ENCODE measurements at places on chromosomes 2 and 18.

GRCh38 chr2:170733798-170734600 is 18.9 kb downstream of the SP5 start:
- DNase-seq, result no peak

GRCh38 chr2:10185046-10185445 is 62.5 kb downstream of the RRM2 start:
- DNase-seq, result peak; percentile 32

DNA sequence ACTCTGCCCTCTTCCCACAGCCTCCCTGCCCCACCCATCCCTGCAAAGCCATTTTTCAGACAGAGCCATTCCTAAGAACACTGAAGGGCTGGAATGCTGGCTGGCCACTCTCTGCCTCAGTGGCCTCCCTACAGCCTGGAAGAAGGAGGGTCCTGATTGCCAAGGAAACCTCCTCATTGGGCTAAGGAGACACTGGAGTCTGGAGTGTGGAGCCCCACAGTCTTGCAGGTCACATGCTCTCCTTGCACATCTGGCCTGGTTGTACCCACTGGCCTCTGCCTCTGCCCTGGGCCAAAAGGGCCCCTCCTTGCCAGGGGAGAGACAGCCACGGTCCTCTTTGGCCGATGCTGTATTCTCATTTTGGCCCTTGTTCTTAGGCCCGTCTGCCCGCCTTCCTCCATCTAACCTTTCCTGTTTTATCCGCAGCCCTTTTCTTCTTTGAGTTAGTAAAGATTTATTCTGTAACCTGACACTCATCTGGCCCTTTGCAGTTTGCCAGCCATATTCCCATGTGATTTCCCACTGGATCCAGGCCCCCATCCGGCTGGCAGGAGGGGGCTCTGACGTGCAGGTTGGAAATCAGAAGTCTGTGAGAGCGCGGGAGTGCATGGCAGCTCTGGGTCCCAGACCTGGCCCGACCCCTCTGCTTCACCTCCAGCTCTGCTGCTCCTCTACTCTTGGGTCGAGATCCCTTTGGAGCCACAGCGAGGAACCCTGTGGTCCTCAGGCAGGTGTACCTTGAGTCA is 11.0 kb upstream of the CATIP start:
- no peak for DNase-seq

DNA sequence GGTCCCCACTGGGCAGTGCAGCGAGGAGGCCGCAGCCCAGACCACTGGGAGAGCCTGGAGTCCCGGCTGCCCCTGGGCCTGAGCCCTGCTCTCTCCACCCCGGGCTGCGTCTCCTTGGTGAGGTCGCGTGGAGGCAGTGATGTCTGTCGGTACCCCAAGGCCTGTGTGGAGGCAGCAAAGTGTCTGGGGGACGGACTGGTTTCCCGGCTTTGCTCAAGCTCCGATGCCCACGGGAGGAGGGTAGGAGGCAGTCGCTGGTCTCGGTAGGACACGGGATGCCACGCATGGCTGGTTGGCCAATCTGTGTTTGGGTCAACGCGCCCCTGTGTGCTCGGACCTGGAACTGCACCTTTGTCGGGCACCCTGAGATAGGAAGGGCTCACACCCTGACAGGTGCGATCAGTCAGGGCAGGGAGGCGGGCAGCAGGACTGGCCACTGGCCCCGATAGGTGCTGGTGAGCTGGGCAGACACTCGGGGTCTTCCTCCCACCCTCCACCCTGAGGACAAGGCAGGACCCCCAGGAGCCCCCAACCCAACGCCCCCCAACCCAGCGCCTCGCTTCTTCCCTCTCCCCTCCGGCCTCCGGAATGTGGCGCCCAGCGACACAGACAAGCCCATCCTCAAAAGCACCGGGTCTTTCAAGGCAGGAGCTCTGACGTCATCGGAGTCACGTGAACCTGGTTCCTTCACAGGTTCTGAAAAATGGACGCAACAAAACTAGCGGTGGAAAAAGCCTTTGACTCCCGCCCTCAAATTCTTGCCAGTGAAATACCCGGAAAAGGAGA is 288.6 kb downstream of the NDUFA10 start:
- no peak for DNase-seq

DNA sequence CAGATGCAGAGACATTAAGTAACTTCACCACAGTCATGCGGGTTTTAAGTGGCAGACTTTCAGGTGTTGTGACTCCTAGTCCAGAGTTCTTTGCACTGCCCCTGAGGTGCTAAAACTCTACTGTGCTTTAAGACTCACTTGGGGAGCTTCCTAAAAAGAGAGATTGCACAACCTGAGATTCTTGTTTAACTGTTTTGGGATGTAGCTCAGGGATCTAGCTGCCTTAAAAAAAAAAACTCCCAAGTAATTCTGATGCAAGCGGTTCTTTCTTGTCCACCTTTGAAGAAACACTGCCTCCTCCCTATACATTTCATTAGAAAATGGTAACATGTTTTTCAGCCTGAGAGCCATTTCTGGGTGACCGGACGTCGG is 13.0 kb downstream of the IL37 start:
- DNase-seq, result no peak

DNA sequence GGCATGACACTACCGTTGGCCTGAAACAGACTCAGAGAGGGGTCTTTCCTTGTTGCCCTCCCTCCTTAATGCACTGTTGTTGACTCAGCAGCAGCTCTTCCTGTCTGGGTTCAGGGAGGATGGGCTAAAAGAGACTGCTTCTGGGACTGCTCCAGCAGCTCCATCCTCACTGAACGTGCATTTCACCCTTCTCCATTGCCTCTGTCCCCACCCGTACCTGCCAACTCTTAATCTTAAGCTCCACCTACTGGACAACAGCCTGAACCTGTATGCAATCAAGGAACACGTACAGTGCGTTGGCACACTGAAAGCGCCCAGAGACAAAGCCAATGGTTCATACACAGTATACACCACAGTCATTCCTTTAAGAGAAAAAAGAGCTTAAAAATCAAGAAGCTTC is 230.8 kb upstream of the RAB6C start:
- DNase-seq, result peak; percentile 29

DNA sequence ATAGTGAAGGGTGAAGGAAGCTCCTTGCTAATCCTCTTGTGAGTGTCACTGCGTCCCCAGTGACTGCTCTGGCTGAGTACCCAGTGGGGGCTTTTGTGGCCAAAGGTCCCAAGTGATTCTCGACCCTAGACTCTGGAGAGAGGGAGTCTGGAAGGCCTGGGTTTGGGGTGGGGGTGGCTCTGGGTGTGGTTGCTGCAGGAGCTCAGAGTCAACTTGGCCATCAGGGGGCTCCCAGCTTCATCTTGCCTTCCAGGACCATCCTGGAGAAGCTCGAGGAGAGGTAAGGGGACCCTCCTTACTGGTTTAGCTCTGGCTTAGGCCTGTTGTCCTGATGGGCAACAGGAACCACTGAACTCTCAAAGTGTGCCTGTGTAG is 592 bp downstream of the PSD4 start:
- DNase-seq, result no peak

DNA sequence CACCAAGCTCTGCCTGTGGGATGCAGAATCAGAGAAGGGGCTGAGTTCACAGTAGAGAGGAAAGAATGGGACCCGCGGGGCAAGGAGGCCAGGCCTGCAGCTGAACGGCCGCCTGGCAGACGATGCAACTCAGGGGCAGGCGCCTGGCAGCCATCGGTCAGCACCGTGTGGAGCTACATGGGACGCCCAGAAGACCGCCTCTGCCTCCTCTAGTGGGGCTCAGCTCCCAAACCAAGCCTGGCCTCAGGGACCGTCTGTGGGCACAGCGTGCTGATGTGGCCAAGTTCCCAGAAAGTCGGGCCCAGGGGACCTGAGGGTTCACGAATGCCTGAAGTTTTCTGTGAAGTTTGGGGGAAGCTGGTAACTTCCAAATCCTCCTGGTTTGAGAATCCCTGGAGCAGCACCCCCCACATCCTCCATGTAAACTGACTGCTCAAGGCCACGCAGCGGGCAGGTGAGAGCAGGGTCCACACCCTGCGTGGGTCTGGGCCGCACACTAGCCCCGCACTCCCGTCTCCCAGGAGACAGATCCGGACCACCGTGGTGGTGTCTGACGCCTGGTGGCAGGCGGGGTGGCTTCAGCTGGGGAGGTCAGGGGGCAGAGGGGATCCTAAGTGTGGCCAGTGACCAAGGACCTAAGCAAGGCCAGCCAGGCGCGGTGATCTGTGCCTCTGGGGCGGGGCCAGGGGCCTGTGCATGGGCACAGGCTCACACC is 14.6 kb downstream of the SNORC start:
- no peak for DNase-seq

- DNase-seq, result no peak
Observed at GRCh38 chr2:151976945-151977353, 121.9 kb downstream of the CACNB4 start.

- DNase-seq, result no peak
Observed at GRCh38 chr2:231012463-231012862, 16.5 kb downstream of the SPATA3 start.

DNA sequence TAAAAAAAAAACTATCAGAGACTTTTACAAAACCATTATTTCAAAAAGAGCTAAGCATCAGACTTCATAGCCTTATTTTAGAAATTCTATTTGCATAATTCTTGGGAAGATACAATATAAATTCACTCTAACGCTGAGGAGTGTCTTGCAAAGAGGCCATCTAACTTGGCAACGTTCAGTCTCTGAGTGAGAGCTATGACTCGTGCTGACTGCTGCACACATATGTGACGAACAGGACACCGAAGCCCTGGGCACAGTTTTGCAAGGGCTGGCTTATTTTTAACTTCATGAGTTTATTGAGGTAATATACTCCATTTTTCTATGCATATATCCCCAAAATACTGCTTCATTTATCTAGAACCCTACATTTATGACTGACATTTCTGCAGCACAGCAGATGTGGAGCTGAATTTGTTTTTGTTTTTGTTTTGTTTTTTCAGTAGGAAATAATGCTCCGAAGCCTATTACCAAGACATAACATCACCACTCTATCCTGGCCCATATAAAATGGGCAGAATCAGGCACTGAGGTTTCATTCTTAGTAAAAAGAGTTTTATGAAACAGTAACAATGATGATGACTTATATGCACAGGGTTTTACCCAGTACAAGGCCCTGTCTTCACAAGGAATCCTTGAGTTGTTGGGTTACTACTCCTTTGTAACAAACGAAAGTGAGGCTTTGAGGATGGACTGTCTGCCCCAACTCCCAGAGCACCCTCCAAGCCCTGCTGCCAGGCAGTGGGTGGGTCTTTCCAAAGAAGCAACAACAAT is 68.3 kb downstream of the CRACDL start:
- DNase-seq, result no peak
